Glutamatergic neuron (in vitro differentiated cells): ENCODE measurements at places on chromosomes 5 and 9. TPM values are rescaled to one million over a fixed set of nuclear protein-coding genes. Genes with fewer than 3 reads are reported as not detected.

- DNase-seq, result no peak
Observed at GRCh38 chr9:10700291-10700690, 87.5 kb upstream of the PTPRD start.

DNA sequence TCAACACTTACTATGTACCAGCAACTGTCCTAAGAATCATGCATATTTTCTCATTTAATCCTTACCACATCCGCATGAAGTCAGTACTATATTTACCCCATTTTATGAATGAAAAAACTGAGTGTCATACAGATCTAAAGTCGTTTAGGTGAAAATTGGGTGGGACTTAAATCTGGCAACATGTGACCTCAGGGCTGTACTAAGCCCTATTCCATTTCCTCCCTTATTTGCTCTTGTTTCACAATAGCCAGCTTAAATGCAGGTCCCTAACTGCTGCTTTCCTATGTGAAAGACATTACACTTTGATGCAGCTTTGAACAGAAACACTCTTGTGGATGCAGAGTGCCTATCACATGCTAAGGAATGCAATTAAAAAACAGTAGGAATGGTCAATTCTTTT lies 2.5 kb upstream of the RAB14 start:
- DNase-seq, result no peak

- DNase-seq, result no peak
Observed at GRCh38 chr9:101999441-101999840, 261.0 kb upstream of the GRIN3A start.

DNA sequence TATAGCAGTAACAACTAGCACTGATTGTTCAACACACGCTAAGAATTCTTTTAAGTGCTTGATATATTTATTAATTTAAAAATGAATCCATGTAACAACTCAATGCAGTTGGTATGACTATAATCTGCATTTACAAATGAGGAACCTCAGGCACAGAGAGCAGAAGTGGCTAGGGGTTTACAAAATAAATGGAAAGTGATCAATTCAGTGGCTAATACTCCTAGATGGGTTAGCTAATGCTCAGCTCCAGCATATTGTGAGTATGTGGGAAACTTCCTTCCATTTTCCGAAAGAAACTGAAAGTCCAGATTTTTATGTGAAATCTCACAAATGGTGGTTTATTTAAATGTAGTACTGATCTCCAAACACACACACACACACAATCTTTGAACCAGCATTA lies 128.0 kb downstream of the RFX3 start:
- no peak for DNase-seq

DNA sequence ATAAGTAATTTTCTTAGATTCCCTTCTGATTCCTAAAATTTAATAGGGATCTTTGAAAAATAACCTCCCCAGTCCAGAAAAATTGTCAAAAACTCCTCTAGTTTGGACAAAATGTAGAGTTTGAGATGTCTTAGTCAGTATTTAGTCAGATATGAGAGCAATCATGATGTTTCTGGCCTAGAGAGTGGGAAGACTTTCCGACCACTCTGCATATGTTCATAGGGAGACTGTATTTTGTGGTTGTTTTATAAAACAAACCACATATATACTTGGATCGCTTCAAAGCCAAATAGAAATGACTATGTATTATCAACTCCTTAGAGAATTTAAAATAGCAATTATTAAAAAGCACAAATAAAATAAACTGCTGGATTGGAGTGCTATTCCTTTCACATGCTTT lies 15.8 kb downstream of the ZFAND5 start:
- no peak for DNase-seq

DNA sequence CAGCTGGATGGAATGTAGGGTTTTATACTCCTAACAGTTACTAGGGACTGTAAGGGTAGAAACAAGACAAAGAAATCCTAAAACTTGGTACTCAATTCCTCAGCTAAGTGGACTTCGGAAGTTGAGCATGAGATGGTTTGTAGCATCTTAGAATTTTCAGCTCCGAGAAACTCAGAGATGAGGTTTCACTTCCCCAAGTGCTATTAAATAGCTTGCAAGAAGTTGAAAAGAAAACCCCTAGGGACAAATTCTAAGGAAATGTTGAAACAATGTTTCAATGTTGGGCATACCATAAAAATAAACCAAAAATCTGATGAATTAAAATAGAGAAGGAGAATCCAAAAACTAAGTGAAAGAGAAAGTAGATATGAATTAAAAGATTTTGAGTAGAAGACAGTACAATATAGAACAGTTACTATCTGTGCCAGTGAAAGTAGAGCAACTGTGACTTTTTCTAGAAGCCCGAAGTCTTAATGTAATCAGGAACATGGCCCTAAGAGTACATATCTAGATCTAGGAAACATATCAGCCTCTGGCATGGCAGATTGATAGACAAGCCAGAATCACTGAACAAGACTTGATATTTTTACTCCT lies 308.6 kb upstream of the RGMB start:
- no peak for DNase-seq

DNA sequence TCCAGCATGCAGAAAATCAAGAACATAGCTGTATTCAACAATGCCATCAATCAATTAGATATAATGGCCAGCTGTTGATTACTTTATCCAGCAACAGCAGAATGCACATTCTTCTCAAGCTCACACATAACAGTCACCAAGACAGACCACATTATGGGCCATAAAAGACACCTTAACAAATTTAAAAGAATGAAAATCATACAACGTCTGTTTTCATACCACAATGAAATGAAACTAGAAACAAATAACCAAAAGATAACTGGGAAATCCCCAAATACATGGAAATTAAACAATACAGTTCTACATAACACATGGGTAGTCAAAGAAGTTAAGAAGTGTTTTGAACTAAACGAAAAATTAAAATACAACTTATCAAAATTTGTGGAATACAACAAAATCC lies 130.9 kb upstream of the GNA14 start:
- DNase-seq, result no peak

DNA sequence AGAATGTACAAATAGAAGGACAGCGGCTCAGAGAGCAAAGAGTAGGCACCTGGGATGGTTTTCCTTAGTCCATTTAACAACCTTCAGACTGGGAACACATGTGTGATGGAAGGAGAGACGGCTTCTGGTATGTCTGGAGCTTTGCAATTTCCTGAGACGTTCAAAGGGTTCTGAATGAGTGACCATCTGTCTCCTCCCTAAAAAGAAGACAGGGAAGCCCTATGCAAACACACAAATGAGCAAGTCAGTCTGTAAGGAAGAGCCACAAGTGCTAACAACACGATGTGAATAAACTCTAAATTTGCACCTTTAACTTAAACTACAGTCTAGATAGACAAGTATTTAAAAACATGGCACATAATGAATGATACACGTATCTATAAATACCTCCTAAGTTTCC lies 391.0 kb downstream of the ICE1 start:
- no peak for DNase-seq

The SLC22A4 gene
- 0.37 TPM for total RNA-seq

The C9orf153 gene
- total RNA-seq, result 0.27 TPM

The SPZ1 gene
- total RNA-seq, result not detected

The TMOD1 gene
- 0.64 TPM for total RNA-seq

The CCDC152 gene
- 13.4 TPM for total RNA-seq

The TBC1D2 gene
- total RNA-seq, result 7.6 TPM

The FAM120A gene
- 32.3 TPM for total RNA-seq

The RPS14 gene
- total RNA-seq, result 1,465 TPM

The NR6A1 gene
- total RNA-seq, result 51.0 TPM
